ENCODE measurements at places on chromosomes 11 and 22.

DNA sequence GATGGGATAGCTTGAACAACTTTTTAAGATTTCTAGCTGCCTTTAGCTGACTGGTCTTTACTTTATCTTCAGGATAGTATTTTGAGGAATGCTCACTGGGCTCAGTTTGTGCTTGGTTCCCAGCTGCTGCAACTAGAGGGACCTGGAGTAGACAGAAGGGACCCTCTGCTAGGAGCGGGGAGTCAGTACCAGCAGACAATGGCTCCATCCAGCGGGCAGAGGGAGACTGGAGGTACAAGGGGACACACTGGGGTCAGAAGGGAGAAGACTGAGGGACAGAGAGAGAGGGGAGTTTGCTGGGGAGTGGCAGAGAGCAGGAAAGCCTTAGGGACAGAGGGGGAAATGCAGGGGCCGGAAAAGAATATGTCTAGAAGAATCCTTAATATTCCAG lies 22.0 kb upstream of the ACER3 start:
- DNase-seq: no peak

GRCh38 chr22:40024201-40025061 lies 29.7 kb downstream of the FAM83F start:
- DNase-seq: no peak

DNA sequence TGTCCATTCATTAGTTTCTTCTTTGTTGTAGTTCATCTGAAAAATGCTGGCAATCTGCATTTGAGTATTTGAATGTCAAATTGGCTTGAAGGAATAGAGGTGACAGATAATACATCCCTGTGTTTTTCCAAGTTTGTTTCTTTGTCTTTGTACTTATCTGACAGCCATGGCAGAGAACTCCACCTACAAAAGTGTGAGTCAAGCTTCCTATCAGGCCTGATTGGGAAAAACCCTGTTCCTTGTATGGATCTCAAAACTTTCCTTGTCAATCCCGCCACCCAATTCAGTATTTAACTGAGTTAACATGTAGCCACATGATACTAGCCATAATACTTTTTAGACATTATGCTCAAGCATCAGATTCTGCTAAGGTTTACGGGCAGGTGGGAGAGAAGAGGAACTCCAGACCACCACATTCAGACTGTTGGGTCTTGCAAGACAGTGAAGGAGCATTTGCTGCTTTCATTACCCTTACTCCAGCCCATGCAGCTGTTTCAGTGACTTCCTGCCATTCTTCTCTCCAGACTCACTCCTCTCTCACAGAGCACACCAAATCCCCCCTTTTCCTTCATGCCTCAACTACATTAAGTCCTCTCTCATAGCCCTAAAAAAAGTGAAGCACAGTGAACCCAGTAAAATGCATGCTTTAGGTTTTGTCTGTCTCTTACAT lies 65.9 kb downstream of the BLID start:
- DNase-seq: no peak

DNA sequence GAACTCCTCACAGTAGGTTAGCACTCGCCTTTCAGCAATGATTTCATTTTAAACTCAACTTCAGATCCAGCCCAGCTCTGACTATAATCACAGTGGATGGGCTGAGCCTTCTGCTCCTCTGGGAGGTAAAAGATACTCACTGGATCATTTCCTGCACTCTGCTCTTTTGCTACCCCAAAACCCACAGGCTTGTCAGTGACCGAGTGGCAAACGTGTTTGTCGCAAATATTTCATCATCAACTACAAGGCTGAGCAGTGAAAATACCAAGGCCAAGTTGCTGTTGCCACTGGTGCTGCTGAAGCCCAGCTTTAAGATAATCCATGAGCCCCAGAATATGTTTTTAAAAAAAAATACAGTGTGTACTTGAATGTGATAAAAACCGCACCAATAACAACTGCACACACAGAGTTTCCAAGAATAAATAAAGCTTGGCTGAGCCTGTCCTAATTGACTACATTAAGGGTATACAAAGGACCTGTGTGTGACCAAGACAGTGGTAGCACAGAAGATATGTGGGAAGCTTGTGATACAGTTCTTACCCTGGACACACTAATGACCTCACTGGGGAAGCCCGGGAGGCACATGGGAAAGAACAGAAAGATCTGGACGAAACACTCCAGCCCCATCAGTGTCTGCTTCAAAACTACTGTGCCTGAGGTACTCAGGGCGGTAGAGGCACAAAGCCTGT lies 41.3 kb downstream of the ABTB2 start:
- no peak for DNase-seq

- no peak for DNase-seq
Measured at GRCh38 chr11:79294845-79295731, 145.7 kb downstream of the TENM4 start.

DNA sequence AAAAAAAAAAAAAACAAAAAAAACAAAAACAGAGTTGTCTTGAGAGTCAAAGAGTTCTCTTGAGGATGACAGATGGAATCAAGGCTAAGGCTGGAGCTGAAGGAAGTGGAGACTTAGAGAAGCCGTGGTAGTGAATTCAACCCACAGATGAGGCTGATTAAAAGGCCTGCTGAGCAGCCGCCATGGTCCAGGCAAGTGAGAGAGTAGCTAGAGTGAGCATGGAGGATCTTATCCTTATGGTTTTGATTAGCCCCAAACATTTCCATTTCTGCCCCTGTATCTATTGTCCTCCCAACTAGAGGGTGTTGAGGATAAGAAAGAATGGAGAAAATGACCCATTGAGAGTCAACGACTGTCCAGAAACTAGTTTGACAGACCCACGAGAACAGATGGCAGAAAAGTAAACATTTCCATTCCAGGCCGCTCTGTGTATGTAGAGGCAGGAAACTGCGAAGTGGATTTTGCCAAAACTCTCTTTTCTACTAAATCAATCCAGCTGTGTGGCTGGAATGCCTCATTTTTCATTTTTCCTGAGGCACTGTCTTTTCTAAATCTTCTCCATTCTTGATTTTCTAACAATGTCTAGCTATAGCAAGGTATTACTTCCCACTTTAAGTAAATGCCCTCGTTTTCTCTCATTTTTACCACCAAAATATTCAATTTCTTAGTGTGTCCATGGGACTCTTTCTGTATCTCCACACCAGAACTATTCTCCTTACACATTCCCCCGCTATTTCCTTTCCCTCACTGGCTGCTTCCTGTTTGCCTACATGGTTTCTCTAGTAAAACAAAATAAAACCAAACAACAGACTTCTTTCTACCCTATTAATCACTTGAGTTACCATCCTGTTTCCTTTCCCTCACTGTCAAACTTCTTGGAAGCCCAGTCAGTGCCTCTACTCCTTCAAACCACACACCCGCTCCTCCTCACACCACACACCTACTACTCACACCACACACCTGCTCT lies 5.4 kb upstream of the MMP8 start:
- no peak for DNase-seq

GRCh38 chr22:23305922-23306374 lies 125.6 kb downstream of the BCR start:
- DNase-seq: peak; percentile 77

GRCh38 chr11:94586546-94586945 lies 19.4 kb downstream of the PIWIL4 start:
- no peak for DNase-seq

DNA sequence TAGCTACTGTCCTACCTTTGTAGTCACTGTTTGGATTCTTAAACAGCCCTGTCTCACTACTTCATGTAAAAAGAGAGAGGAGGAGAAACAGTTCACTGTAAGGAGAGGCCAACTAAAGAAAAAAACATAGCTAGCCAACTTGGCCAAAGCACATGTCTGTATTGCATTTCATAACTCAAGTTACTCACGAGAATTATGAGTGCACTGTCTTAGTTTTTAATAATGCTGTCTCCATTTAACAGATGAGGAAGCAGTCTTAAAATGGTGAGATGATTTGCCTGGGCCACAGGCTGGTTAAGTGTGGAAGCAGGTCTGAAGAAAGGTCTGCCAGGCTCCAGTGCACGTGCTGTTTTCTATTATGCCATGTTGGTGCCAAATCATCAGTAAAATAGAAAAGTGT lies 104.5 kb downstream of the UVRAG start:
- no peak for DNase-seq

DNA sequence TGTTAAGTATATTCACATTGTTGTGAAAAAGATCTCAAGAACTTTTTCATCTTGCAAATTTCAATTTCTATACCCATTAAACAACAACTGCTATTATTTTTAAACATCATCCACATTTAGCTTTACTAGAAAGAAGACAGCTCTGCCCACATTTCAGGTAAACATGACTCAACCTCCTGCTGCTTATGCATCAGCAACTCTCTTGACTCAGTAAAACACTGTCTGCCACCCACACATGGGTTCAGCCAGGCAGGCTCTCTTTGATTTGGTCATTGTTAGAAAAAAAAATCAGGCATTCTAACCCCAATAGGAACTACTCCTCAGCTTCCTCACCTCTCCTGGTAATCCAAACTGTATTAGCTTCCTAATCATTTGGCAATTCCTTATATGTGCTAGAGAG lies 5.1 kb upstream of the ENDOD1 start:
- DNase-seq: no peak

GRCh38 chr22:40414311-40414710 lies 43.9 kb downstream of the SGSM3 start:
- DNase-seq: no peak

DNA sequence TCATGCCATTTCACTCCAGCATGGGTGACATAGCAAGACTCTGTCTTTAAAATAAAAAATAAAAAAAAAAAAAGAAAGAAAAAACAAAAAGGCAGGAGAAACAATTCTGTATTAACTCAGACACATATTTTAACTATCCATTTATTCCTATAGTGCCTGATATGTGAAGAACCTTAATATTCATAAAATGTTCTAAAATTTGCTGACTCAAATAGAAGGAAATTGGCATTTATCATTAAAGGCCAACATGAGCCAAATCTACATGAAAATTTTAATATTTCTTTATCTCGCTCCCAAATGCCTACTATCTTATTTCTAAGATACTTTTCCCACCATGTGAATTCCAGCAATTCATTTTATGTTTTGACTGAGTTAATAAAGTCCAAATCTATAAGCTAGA lies 18.9 kb downstream of the PITPNB start:
- no peak for DNase-seq

- no peak for DNase-seq
Measured at GRCh38 chr11:61173456-61173855, 12.2 kb upstream of the VPS37C start.

GRCh38 chr11:67435727-67436458 lies 1.6 kb downstream of the PTPRCAP start:
- DNase-seq: no peak

GRCh38 chr11:13168271-13168670 lies 109.3 kb upstream of the BMAL1 start:
- DNase-seq: no peak

DNA sequence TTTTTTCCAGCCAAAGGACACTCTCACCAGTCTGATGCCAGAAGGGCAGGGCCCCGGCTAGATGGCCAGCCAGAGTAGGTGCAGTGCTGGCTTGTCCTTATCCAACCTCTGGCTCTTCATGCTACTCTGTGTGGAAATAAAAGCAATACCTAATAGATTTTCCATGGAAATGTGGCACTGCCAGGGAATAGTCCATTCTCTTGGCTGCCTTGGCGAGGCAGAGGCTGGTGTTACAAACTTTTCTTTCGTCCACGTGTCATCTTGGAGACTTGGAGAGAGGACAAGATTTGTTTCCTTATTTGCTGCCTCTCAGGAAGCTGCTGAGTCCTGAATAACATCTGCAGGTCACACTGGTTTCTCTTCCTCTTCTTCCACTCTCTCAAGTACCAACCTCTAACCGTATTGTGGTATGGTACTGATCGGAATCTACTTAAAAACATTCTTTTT lies 17.2 kb upstream of the C1QTNF4 start:
- no peak for DNase-seq

GRCh38 chr11:25377466-25377865 lies 880.6 kb downstream of the LUZP2 start:
- no peak for DNase-seq

DNA sequence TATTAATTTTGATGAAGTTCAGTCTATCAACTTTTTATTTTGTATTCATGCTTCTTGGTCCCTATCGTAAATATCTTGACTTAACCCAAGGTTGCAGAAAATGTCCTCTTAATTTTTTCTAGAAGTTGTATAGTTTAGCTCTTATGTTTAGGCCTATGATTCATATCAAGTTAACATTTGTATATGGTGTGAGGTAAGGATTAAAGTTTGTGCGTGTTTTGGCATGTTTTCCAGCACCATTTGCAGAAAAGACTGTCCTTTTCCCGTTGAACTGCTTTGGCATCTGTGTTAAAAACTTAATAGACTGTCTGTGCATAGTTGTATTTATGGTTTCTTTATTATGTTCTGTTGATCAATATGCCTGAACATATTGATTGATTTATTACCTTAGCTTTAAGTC lies 42.3 kb downstream of the ARHGEF12 start:
- no peak for DNase-seq

- no peak for DNase-seq
Measured at GRCh38 chr11:62713343-62713742, 5.9 kb downstream of the GNG3 start.

DNA sequence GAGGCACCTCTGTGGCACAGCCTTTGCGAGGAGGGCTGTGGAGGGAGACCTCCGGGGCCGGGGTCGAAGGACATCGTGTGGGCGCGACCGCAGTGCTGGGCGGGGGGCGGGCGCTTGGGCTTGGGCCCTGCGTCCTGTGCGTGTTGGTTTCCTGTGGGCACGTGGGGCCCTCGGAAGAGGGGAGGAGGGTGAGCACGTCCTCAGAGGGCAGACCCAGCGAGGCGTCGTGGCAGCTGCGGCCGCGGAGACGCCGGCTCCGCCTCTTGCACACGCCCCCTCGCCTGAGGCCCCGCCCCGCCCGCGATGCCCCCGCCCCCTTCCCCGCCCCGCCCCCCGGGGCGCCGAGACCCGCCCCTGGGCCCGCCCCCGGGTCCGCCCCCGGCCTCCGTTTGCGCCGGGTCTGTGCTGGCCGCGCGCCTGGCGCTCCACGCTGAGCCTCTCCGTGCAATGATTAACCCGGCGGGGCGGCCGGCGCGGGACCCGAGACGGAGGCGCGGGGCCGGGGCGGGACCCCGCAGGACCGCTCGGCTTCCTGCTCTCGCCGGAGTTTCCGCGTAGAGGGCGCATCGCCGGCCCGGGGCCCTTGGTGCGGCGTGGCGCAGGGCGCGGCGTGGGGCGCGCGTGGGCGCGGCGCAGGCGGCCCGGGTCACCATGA lies at the start of gene PRR5:
PRR5 (plus strand) TSS at position 381 of the 655 bp plus-strand sequence; CDS start at position 652, 271 bp downstream.
- peak; percentile 71 for DNase-seq

GRCh38 chr11:102577723-102578122 lies 47.2 kb upstream of the MMP7 start:
- DNase-seq: no peak

DNA sequence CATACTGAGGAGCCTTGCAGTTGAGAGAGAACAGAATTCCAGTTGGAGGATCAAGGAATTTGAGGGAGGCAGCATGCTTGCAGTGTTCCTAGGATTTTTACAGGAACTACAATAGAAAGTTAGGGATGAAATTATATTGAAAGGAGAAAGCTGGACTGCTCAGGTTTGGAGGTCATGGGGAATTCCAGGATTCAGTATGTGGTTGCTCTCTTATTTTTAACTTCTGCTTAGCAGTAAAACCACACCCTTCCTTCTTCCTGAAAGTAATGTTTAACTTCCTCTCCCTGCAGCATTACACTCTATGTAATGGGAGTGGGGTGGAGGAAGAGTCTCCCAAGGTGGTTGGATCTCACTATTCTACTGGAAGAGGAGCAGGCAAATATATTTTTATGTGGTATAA lies 31.3 kb downstream of the CTNND1 start:
- DNase-seq: no peak

GRCh38 chr22:19765477-19766239 lies 5.1 kb downstream of the TBX1 start:
- DNase-seq: no peak

All from uterus (tissue), 4 donors.